Bronchial epithelial cell (primary cell): ENCODE measurements at places on chromosomes 4 and X. TPM values are rescaled to one million over a fixed set of nuclear protein-coding genes. Genes with fewer than 3 reads are reported as not detected.

DNA sequence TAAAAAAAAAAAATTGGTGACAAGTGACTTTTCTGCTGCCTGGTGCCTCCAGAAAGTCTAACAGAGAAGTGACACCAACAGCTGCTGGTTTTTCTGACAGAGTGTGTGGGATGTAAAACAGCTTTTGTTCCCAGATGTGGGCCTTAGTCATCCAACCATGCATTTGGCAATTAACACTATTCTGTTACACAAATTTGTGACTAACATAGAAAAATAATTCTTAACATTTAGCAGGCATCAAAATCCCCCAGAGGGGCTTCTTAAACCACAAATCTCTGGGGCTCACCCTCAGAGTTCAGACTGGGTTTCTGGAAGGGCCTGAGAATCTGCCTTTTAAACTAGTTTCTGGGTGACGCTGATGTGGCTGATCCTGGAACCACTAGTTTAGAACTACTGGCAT lies 100.5 kb upstream of the PCDH7 start:
- DNase-seq: peak; percentile 32

DNA sequence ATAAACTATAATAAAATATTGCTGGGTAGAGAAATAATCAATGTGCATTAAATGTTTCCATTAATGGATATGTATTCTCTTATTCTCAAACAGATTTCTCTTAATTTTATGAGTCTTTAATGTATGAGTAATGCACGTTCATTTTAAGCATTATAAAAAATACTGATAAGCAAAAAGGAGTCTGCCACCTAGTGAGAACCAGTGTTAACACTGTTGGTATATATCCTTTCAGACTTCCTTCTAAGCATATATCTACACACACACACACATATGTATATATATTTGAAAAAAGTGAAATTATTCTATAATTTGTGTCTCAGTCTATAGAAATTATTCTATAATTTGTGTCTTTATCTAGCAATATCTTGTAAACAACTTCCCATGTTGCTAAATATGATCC lies 49.9 kb upstream of the MTMR1 start:
- DNase-seq: peak; percentile 22

The FAT1 gene
- total RNA-seq: 237 and 301 TPM in 2 replicates

DNA sequence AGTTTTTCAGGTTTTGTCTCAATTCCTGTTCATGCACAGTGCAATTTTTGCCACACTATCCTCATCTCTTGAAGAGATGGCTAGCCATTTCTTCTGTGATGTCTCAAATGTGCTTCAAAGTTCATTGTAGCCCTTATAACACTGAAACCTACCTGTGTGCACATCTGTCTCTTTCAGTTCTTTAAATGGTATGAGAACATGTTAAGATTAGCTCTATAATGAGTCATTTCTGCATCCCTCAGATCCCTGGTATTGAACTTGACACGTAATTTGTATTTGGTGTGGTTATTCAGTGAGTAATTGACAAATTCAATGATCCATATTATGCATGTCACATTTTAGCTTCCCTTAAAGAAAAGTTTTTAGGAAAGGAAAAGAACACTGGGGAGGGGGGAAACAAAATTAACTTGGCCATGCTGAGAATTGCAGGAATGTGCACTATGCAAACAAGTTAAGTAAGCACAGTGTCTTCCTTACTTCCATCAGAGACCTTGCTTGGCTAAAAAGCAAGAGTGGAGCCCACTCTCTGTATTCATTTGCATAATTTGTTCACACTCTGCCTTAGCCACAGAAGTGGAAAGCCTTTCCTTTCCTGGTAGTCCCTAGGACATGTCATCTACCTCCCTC lies 659.8 kb upstream of the MAGEB2 start:
- DNase-seq: peak; percentile 57

The FRAS1 gene
- 12.2 and 13.7 TPM in 2 replicates for total RNA-seq

GRCh38 chr4:52837716-52838558 lies 24.2 kb upstream of the RASL11B start:
- peak; percentile 97 for DNase-seq

GRCh38 chr4:34181891-34182290 lies 2062.4 kb downstream of the ARAP2 start:
- peak; percentile 86 for DNase-seq
